ENCODE measurements at places on chromosomes 16 and 17. TPM values are rescaled to one million over a fixed set of nuclear protein-coding genes. Genes with fewer than 3 reads are reported as not detected.

CRYBA1 gene
- not detected for total RNA-seq

CAPNS2 gene
- total RNA-seq: not detected

DNA sequence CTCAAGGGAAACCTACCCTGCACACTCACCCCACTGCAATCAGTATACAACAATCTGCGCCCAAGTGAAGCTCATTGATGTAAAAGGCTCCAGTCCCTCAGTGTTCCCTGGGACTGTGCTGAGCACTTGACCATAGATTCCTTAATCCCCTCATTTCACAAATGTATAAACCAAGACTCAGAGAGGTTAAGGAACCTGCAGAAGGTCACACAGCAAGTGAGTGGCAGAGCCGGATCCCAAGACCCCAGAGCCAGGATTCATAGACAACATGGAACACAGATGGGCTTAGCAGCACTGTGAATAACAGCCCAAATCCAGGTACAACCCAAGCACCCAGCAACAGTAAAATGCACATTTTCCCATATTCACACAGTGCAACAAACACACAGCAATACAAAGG lies 225.7 kb downstream of the C16orf78 start:
- DNase-seq: no peak

- DNase-seq: no peak
These were observed 9.0 kb downstream of the DYNLL2 start for GRCh38 chr17:58092101-58092796.

- DNase-seq: no peak
These were observed 14.1 kb upstream of the LCMT1 start for GRCh38 chr16:25097276-25097975.

DNA sequence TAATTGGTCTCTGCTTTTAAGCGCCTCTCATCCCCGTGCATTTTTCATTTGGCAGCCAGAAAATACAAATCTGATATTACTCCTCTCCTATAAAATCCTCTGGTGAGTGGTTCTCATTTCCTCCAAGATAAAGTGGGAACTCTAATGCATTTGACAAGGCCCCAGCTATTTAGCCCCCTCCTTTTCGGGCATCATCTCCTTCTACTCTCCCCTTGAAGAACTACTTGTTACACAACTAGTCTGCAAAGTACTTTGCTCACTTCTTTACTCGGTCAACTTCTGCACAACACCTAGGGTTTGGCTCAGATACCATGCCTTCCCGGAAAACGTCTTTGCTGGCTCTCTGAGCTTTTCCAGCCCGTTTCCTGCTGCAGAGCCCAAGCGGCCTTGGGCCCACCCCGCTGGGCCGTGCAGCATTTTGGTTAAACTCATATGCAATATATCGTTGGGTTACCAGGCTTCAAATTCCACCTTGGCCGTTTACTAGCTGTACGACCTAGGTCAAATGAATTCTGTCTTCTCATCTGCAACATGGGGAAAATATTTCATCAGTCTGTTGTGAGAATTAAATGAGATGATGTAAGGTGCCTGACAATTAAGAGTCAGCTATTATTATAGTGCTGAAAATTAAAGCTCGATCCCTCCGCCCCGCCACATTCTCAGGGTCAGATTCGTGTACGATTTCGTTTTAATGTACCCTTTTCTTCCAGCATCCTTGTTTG lies 883 bp upstream of the TAF15 start:
- no peak for DNase-seq

- no peak for DNase-seq
These were observed 9.1 kb downstream of the TMEM208 start for GRCh38 chr16:67235816-67236562.

SNX20 gene
- total RNA-seq: 35.2 TPM

MAF gene
- total RNA-seq: 73.6 TPM

- no peak for DNase-seq
These were observed 22.7 kb upstream of the PPM1D start for GRCh38 chr17:60577147-60577915.

- no peak for DNase-seq
These were observed at the start of gene MARVELD3 for GRCh38 chr16:71626018-71626857. MARVELD3 (plus strand) TSS chr16:71626184; CDS start chr16:71626230, 46 bp downstream.

GRCh38 chr17:49000943-49001342 lies 3.8 kb downstream of the IGF2BP1 start:
- DNase-seq: no peak

DNA sequence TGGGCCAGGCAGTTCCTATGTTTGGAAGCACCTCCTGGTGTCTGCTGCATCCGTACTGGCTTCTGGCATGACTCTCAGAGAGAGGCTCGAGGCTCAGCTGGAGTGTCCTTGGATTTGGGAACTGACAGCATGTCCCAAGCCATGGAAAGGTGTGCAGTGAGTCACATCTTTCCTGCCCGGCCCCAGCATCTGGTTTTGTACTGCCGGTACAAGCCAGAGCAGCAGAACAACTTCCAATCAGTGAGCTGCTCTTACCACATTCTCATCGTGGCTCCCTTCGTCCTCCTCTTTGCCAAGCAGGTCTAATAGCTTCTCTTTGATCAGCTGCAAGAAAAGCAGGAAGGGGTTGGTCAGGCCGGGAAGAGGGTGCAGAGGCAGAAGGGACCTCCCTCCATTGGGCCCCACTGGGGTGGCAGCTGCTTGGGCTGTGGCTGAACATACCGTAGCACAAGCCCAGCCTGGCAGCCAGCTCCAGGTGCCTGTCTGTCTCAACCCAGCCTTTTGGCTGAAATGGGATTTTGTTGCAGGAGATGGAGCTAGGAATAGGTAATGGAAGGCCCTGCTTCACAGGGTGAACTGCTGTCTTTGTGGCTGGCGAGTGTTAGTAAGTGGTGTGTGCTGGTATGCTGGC lies 24.2 kb downstream of the SPACA3 start:
- DNase-seq: no peak

RAP1GAP2 gene
- 0.46 TPM for total RNA-seq

- no peak for DNase-seq
These were observed 229.2 kb downstream of the COPRS start for GRCh38 chr17:31629696-31630470.

PLA2G10 gene
- total RNA-seq: not detected

GRCh38 chr16:81469710-81470535 lies 25.3 kb downstream of the CMIP start:
- peak; percentile 48 for DNase-seq

GRCh38 chr17:50026837-50027171 lies 29.1 kb upstream of the ITGA3 start:
- peak; percentile 58 for DNase-seq

VMO1 gene
- 0.46 TPM for total RNA-seq

GRCh38 chr17:37576281-37576680 lies 32.9 kb downstream of the SYNRG start:
- DNase-seq: no peak

GRCh38 chr17:78577296-78577695 lies at the start of gene DNAH17:
DNAH17 (minus strand) TSS chr17:78577396; CDS start chr17:78575057, 2,339 bp downstream.
- DNase-seq: no peak

- no peak for DNase-seq
These were observed 58.9 kb downstream of the TK2 start for GRCh38 chr16:66490774-66491715.

DNA sequence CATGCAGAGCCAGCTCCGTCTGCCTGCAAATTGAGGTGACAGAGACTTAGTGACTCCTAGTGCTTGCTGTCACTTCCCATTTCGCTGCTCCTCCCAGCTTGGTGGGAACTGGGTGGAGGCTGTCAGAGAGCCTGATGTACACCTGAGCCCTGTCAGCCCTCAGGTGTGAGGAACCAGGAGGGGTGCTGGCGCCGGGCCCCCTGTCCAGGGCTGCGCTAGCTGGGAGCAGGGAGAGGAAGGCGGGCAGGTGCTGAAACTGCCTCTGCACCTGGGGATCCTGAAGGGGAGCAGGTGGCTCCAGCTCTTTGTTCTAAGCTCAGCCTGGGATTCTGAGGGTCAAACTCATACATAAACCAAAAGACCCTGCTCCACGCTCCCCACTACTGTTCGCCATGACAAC lies 10.8 kb upstream of the WSCD1 start:
- no peak for DNase-seq

FAM234A gene
- 30.3 TPM for total RNA-seq

GRCh38 chr17:20852239-20852989 lies 190.4 kb downstream of the USP22 start:
- DNase-seq: no peak

GINS2 gene
- 66.9 TPM for total RNA-seq
